Stimulated activated CD8-positive, alpha-beta memory T cell treated with anti-CD3 and anti-CD28 coated beads, Interleukin-4, amount 100 ng/mL, for 1 hour (primary cell): ENCODE measurements at places on chromosomes 3 and 15.

GRCh38 chr3:61173676-61174075 is 77.6 kb downstream of the FHIT start:
- DNase-seq = no peak

DNA sequence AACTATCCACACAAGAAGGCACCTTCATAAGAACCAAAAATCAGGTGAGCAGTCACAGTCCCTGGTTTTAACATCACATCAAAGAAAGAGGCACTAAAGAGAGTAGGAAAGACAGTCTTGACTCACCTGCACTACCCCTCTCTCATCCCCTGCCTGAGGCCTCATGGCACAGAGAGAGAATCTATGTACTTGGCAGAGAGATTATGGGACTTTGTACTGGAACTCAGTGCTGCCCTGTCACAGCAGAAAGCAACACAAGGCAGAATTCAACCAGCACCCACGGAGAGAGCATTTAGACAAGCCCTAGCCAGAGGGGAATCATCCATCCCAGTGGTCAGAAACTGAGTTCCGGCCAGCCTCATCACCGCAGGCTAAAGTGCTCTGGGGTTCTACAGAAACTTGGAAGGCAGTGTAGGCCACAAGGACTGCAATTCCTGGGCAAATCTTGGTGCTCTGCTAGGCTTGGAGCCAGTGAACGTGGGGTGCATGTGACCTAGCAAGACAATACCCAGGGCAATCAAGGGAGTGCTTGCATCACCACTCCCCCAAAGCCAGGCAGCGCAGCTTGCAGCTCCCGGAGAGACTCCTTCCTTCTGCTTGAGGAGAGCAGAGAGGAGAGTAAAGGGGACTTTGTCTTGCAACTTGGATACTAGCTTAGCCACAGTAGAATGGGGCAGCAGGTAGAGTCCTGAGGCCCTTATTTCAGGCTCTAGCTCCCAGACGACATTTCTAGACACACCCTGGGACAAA is 8.5 kb upstream of the RUVBL1 start:
- DNase-seq = no peak

GRCh38 chr15:88794001-88794400 is 9.2 kb upstream of the ACAN start:
- no peak for DNase-seq

DNA sequence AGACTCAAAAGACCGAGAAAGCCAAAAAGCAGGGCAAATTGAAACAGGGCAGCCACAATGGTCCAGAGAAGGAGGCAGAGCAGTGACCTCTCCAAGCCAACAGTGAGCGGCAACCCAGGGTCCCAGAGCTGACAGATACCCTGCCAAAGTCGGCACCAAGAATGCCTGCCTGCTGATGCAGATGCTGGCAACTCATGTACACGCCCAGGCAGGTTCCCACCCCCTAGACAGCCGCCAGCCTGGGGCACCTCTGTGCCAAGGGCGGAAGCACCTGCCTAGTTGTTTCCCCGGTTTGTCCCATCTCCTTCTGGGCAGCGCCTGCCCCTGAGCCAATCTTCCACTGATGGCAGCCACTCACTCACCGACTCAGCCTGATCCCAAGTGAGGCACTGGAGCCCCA is 22.1 kb downstream of the KLHL25 start:
- DNase-seq = no peak

DNA sequence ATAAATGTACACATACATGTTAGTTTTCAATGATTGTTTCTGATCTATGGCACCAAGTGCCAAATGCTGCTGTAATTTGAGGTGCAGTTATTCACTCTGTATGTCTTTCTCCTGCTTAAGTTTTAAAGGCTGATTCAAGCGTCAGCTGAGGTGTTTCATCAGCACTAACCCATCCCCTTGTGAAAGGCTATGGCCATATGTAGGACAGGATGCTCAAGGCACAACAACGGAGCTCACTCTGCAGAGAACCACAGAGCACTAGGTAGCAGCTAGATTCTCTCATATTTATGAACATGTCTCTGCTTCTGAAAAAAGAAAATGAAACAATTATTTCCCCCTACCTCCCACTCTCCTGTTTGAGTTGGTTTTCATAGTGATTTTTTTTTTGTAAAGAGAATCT is 340.0 kb upstream of the TMCO5A start:
- no peak for DNase-seq
